ENCODE measurements at places on chromosomes 1 and 21.

DNA sequence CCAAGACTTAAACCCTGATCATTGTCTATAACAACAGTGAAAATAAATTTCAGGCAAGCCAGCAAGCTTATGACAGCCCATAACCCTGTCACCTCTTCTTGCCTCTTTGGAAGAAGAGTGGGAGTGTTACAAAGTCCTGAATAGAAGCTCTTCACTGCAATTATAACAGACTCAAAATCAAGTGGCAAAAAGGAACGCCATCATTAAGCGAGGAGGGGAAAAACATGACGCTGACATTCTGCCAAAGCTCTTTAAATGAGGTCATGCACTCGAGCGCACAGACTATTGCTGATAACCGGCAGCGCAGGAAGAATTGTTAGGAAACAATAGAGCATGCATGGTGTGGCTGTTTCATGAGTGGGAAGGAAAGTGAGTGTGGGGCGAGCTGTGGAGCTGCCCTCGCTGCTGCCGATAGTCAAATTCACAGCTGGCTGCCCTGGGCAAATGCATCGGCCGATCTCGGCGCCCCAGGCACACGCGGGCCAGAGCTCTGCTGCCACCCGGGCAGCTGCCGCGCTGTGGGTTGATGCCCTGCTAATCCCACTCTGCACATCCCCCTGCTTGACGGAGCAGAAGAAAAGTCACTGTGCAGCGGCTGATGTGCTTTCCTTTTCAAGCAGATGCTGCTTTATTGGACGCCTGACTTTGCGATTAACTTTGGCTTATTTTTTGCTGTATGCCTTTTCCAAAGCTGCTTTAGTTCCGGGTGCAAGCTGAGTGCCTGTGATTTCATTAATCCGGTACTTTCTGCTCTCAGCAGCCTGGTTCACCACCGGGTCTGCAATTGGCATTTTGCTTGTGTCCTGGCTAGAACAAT is 102.4 kb upstream of the ST6GALNAC5 start:
- no peak for DNase-seq

DNA sequence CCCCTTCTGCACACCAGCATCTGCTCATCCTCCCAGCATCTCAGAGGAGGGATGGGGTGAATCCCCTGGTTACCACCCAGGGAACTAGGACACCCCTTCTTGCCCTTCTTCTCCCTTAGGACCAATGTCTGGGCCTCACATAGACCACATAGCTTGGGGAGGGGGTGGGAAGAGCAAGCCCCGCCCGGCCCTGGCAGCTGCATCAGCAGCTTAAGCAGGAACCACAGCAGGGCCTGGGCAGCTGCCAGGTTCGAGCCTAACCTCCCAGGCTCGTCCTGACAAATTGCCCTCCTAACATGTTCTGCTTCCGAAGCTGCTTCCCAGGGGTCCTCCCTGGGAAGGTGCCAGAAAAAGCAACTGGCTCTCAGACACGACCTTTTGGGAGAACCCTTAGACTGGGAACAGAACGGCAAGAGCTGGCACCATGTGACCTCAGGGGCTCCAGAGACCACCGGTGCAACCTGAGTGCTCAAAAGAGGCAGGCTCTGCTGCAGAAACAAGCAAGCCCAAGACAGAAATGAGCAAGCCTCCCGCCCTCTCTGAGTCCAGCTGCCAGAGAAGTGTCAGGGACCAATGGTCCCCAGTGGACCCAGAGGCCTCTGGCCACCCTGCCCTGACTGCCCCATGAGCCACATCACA is 18.4 kb upstream of the CLSTN1 start:
- no peak for DNase-seq

GRCh38 chr1:244964112-244964971 is 100.0 kb upstream of the HNRNPU start:
- peak; percentile 71 for DNase-seq

- no peak for DNase-seq
These were observed 26.4 kb upstream of the KAZN start for GRCh38 chr1:14571810-14572767.

- DNase-seq, result no peak
These were observed 47.8 kb downstream of the UMODL1 start for GRCh38 chr21:42118901-42119300.

GRCh38 chr1:21269461-21270085 is 20.7 kb downstream of the ECE1 start:
- no peak for DNase-seq

- peak; percentile 44 for DNase-seq
These were observed 149.3 kb downstream of the ZC3H11B start for GRCh38 chr1:219463636-219464035.

GRCh38 chr1:94852788-94853187 is 32.6 kb downstream of the SLC44A3 start:
- no peak for DNase-seq

DNA sequence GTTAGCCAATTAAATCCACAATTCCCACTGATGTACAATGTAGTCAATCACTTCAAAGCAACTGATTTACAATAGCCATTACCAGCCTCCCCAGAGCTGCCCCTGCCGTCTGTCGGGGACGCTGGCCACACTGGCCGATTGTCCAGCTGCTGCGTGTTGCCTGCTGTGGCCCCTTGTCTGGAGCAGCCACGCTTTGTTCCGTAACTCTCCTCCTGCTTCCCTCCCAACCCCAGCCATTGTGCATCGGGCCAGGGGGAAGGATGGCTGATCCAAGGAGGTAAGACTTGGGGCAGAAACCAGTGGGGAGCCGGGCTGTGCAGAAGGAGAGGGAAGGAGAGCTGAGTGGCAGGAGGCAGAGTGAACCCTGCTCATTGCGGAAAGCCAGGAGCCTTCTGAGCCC is 83.6 kb upstream of the LYST start:
- no peak for DNase-seq

GRCh38 chr1:86775395-86775794 is 71.0 kb downstream of the SH3GLB1 start:
- DNase-seq, result no peak
